MM.1S (cell line): ENCODE measurements at places on chromosomes 4 and X.

DNA sequence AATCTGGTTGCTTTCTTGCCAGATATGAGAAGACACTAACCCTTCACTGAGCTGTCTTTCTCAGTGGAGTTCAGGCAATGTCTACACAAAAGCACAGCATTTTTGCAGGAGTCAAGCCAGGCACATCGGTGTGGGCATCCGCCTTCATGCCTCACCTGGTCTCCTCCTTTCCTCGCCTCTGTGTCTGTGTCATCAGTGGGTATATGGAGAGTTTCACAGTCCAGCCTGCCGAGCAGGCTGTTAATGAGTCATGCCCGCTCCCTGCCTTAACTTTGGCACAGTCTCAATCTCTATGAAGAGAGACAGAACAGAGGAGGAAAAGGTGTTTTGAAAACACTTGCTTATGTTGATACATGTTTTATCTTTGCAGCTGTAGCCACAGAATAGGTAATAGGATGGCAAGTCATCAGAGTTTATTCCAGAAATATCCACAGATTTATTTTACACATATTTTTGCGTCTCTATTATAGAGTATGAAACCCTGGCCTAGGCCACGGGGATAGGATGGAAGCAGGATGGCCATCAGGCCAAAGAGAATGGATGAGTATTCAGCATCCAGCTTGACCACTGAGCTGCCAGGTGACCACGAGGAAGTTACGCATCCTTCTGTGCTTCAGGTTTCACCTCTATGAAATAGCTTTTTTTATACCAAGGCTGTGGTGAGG, 32.8 kb upstream of the MAML3 start:
- DNase-seq = no peak

DNA sequence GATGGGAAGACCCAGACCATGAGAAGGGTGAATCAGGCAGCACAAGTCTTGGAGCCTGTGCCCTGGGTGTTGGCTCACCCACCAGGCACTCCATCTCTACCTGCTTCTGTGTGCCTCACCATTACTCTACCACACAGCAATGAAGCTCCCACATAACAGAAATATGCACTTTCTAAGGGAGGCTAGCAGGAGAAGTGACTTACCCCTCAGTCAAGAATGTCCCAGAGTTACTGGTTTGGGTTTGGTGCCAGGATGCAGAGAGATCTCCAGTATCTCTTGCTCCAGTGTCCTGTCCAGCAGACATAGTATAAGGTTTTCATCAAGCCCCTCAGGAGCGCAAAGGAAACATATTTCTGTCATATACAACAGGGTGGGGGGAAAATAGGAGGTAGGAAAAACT, 11.3 kb upstream of the RAB40A start:
- DNase-seq = no peak

GRCh38 chr4:140673729-140674128, 82.5 kb downstream of the TBC1D9 start:
- DNase-seq = no peak

DNA sequence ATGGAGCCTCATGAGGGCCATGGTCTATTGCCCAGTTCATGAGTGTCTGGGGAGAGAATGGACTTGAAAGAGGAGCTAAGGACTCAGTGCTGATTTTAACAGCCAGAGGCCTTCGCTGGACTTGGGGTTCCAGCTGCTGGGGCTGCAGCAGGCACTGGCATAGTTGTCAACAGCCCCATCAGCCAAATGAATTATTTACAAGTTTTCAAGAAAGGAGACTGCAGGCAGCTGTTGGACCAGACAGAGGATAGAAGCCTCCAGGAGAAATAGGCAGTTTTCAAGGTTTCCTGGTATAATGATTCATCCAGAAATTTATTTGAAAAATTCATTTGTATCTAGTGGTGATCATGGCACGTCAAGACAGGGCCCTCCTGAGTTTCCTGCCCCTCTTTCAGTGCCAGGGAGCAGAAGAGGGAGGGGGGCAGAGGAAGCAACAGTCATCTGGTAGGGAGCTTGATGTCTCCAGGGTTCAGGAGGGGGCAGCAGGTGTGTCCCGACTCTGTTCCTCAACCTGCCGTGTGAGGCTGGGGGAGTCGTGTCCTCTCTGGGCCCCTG, 63.1 kb upstream of the GPR78 start:
- no peak for DNase-seq

GRCh38 chrX:22037225-22037624, 5.1 kb downstream of the PHEX start:
- no peak for DNase-seq
